ENCODE measurements at places on chromosomes 3 and 15. TPM values are rescaled to one million over a fixed set of nuclear protein-coding genes. Genes with fewer than 3 reads are reported as not detected.

The ITGB5 gene
- 12.8 TPM for total RNA-seq

The HIGD2B gene
- total RNA-seq = not detected

DNA sequence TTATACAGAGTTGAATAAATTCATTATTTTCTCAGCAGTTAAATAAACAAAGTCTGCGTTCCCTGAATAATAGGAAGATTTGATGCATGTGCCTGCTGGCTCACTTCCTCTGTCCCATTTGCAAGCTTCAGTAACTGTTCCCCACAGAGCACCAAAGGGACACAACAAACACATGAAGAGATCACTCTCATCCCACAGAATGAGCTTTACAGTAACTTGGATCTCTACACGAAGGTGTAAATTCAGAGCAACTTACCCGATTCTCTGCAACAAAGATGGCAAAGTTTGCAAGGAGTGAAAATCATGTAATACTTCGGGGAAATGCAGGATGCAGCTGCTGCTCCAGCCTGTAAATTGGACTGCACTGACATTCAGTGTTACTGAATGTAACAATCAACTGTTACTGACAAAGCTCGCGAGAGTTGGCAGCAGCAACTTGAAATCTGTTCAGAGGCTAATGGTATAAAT is at the start of gene BCHE:
BCHE (minus strand) TSS at position 366 of the 468 bp plus-strand sequence. CDS start 6,390 bp downstream, outside the sequence.
- H3K36me3 ChIP-seq = no peaks in the 10 kb centered on the region
- peaks cover 16% of the 10 kb centered on the region for H3K4me1 ChIP-seq
- peak within 1 kb of the TSS; percentile 75 for H3K4me3 ChIP-seq
- no peaks in the 10 kb centered on the region for H3K27me3 ChIP-seq

GRCh38 chr3:155500194-155500818 is 206.8 kb upstream of the STRIT1 start:
- DNase-seq = no peak
- no peaks in the 10 kb centered on the region for H3K36me3 ChIP-seq
- H3K4me1 ChIP-seq = no peaks in the 10 kb centered on the region
- no peaks in the 10 kb centered on the region for H3K27me3 ChIP-seq
- no peak overlapping the region for H3K27ac ChIP-seq

- no peaks in the 10 kb centered on the region for H3K36me3 ChIP-seq
- no peak overlapping the region for H3K4me3 ChIP-seq
- peaks cover 2% of the 10 kb centered on the region for H3K27me3 ChIP-seq
Observed at GRCh38 chr15:77646104-77646694, 13.5 kb upstream of the LINGO1 start.

GRCh38 chr3:99920481-99921376 is 103.1 kb downstream of the CMSS1 start:
- H3K27me3 ChIP-seq = no peaks in the 10 kb centered on the region
- DNase-seq = peak; percentile 36
- no peak overlapping the region for H3K4me3 ChIP-seq
- H3K36me3 ChIP-seq = no peaks in the 10 kb centered on the region

DNA sequence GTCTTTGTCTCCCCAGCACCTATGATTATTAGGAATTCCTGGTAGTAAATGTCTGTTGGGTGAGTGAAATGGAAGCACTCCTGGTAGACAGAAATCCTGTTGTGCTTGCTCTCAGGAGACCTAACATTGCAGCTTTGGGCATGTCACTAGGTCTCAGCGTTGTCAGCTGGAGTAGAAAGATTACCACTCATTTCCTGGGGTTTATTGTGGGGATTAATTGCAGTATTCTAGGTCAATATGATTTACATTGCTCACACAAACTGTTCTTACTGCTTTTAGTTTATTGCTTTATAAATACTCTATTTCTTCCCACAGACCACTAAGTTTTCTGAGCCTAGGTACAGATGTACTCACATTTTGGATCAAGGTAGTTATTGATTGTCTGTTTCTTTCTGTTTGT is 5.1 kb downstream of the TSEN2 start:
- H3K4me1 ChIP-seq = peaks cover 14% of the 10 kb centered on the region
- no peak overlapping the region for H3K4me3 ChIP-seq
- peak overlapping the region; percentile 44 for H3K27ac ChIP-seq
- DNase-seq = no peak
- no peaks in the 10 kb centered on the region for H3K36me3 ChIP-seq
- H3K27me3 ChIP-seq = no peaks in the 10 kb centered on the region

GRCh38 chr15:96207377-96208006 is 123.0 kb upstream of the NR2F2 start:
- no peaks in the 10 kb centered on the region for H3K4me1 ChIP-seq
- no peak overlapping the region for H3K27ac ChIP-seq
- no peak for DNase-seq
- H3K36me3 ChIP-seq = no peaks in the 10 kb centered on the region
- no peak overlapping the region for H3K4me3 ChIP-seq
- H3K27me3 ChIP-seq = no peaks in the 10 kb centered on the region

DNA sequence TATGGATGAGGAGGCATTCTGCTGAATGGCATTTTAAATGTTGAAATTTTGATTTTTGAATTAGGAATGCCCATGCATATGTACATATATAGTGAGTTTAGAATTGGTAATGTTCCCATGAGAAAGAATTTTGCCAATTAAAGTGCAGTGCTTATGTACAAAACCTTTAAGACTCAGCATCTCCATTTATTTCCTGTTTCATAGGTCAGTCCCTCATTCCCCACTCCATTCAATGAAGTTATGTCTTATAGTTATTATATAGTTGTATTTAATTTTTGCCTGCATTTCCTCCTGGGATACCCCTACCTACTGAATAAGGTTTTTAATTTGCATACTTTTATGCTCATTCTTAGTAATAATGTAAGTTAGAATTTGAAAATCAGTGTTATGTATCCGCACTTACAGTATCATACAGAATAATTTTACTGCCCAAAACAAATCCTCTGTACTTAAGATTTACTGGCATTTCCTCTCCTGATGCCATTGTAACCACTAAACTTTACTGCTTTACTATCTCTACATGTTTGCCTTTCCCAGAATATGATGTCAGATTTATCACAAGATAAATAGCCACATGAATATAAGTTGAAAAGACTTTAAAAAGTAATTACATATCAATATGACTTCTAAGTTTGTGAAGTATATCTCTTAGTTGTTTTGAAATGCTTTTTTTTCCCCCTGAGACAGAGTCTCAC is 389.1 kb upstream of the NDN start:
- no peak for DNase-seq
- H3K27me3 ChIP-seq = no peaks in the 10 kb centered on the region
- H3K4me3 ChIP-seq = no peak overlapping the region
- peaks cover 6% of the 10 kb centered on the region for H3K36me3 ChIP-seq
- no peaks in the 10 kb centered on the region for H3K4me1 ChIP-seq

- peaks cover 13% of the 10 kb centered on the region for H3K27me3 ChIP-seq
- no peak for DNase-seq
- H3K4me1 ChIP-seq = peaks cover 5% of the 10 kb centered on the region
- H3K27ac ChIP-seq = no peak overlapping the region
- H3K36me3 ChIP-seq = no peaks in the 10 kb centered on the region
- H3K4me3 ChIP-seq = no peak overlapping the region
Observed at GRCh38 chr3:50134367-50134766, 20.8 kb upstream of the SEMA3F start.

GRCh38 chr3:116886202-116886893 is 176.8 kb downstream of the TUSC7 start:
- peaks cover 3% of the 10 kb centered on the region for H3K4me1 ChIP-seq
- no peak for DNase-seq
- H3K27me3 ChIP-seq = no peaks in the 10 kb centered on the region
- no peaks in the 10 kb centered on the region for H3K36me3 ChIP-seq
- H3K4me3 ChIP-seq = no peak overlapping the region

- no peak overlapping the region for H3K4me3 ChIP-seq
- H3K27me3 ChIP-seq = no peaks in the 10 kb centered on the region
- H3K4me1 ChIP-seq = no peaks in the 10 kb centered on the region
- no peak overlapping the region for H3K27ac ChIP-seq
Observed at GRCh38 chr15:56343879-56344278, 21.3 kb upstream of the TEX9 start.

DNA sequence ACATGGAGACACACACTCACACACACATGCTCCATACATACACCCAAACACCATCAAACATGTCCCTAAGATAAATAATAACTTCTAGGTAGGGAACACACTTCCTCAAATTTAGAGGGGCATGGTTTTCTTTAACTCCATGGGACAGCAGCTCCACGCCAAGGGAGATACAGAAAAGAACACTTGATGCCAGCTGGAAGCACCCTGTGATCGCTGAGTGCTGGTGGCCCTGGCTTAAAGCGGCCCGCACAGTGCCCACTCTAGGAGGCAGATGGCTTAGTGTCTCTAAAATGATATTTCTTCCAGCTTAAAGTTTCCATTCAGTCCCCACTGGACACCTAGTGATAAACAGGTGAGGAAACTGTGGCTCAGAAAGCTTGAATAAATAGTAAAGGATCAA is 232.9 kb downstream of the UACA start:
- H3K4me1 ChIP-seq = peaks cover 34% of the 10 kb centered on the region
- H3K36me3 ChIP-seq = no peaks in the 10 kb centered on the region
- no peak overlapping the region for H3K4me3 ChIP-seq
- H3K27ac ChIP-seq = no peak overlapping the region

DNA sequence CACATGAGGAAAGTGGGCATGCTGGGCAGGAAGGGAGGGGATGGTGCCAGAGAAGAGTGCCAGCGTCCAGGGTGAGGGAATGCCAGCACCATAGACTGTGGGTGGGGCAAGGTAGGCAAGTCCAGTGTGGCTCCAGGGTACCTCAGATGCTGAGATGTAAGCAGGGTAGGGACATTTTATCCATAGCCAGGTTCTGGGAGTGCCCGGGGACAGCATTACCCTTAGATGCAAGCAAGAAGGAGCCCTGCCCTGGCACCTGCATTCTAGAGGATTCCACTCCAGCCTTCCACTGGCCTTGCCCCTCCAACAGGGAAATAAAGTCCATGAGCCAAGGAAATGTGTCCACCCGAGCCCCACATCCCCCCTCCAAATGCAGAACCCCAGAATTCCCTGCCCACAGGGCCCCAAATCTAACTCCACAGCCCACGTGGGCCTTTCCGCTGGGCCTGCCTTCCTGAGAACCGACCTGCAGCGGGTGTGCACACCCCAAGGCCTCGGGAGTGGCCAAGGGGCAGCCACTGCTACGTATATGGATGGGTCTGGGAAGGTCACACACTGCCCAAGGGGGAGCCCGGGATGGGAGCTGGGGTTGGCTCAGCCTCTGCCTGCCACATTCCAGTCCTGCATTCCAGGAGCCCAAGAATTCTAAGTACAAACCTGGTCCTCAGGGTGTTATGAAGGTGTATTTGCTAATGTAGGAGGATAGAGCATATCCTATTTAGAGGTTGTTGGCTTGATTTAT is 20.3 kb upstream of the CYP11A1 start:
- no peak for DNase-seq
- H3K36me3 ChIP-seq = no peaks in the 10 kb centered on the region
- no peak overlapping the region for H3K4me3 ChIP-seq
- H3K27ac ChIP-seq = no peak overlapping the region
- H3K4me1 ChIP-seq = peaks cover 6% of the 10 kb centered on the region

Measured in glutamatergic neuron (in vitro differentiated cells).